Bladder microvascular endothelial cell (primary cell): ENCODE measurements at places on chromosomes 7 and 10. TPM values are rescaled to one million over a fixed set of nuclear protein-coding genes. Genes with fewer than 3 reads are reported as not detected.

The CHN2 gene
- 0.76 and 2.9 TPM in 2 replicates for total RNA-seq

The CADPS2 gene
- total RNA-seq: 43.5 and 62.1 TPM in 2 replicates

The LAMB1 gene
- total RNA-seq: 419 and 918 TPM in 2 replicates

The MRLN gene
- total RNA-seq: not detected in 2 replicates

The OPN1SW gene
- total RNA-seq: 1.1 TPM in 1 of 2 replicates, not detected in the other

The SPDYE2B gene
- total RNA-seq: not detected in 2 replicates

The OR2A12 gene
- not detected in 2 replicates for total RNA-seq

The SKIDA1 gene
- total RNA-seq: 0.94 and 0.97 TPM in 2 replicates

The GIMAP4 gene
- 131 and 293 TPM in 2 replicates for total RNA-seq

The PAX2 gene
- total RNA-seq: not detected in 2 replicates

The GNGT1 gene
- total RNA-seq: not detected in 2 replicates

The TRPV5 gene
- not detected in 2 replicates for total RNA-seq

The PRLHR gene
- not detected in 2 replicates for total RNA-seq

The NOLC1 gene
- total RNA-seq: 16.8 and 35.6 TPM in 2 replicates

The TRUB1 gene
- total RNA-seq: 15.2 and 28.3 TPM in 2 replicates

The TAS2R41 gene
- not detected in 2 replicates for total RNA-seq

The GIMAP7 gene
- 41.2 and 88.9 TPM in 2 replicates for total RNA-seq

The GRID2IP gene
- total RNA-seq: under 0.01 TPM in 1 of 2 replicates, not detected in the other

The GIMAP8 gene
- total RNA-seq: 74.8 and 102 TPM in 2 replicates

The ITGB1 gene
- total RNA-seq: 1,199 and 2,052 TPM in 2 replicates

The MOGAT3 gene
- not detected in 2 replicates for total RNA-seq

The CDH23 gene
- under 0.01 and 0.06 TPM in 2 replicates for total RNA-seq

The NUTM2D gene
- 0.97 and 1.6 TPM in 2 replicates for total RNA-seq

The ANKRD61 gene
- 0.06 TPM in 1 of 2 replicates, not detected in the other for total RNA-seq

The SGCE gene
- total RNA-seq: 30.3 and 87.5 TPM in 2 replicates

The CRPPA gene
- total RNA-seq: 0.97 and 2.1 TPM in 2 replicates

The PALD1 gene
- 105 and 132 TPM in 2 replicates for total RNA-seq

The CUBN gene
- total RNA-seq: 1.3 and 14.9 TPM in 2 replicates

The FRMD4A gene
- total RNA-seq: 26.9 and 64.4 TPM in 2 replicates
